ENCODE measurements at places on chromosomes 6 and 20.

DNA sequence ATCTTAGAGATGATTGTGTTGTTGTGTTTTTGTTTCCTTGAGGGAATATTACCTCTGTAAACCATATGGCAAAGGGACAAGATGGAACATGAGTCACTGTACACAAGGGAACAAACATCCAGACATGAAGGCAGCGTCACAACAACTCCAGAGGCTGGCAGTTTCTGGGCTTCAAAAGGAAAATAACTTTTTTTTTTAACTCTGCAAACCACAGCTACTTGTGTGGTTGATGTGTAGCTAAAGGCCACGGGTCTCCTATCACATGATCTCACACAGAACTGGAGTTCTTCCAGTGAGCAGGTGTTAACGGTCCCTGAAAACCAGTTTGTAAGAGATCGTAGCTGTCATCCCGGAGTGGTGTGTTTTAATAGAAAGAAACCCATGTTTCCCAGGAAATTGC lies 33.2 kb upstream of the HBS1L start:
- no peak for DNase-seq

DNA sequence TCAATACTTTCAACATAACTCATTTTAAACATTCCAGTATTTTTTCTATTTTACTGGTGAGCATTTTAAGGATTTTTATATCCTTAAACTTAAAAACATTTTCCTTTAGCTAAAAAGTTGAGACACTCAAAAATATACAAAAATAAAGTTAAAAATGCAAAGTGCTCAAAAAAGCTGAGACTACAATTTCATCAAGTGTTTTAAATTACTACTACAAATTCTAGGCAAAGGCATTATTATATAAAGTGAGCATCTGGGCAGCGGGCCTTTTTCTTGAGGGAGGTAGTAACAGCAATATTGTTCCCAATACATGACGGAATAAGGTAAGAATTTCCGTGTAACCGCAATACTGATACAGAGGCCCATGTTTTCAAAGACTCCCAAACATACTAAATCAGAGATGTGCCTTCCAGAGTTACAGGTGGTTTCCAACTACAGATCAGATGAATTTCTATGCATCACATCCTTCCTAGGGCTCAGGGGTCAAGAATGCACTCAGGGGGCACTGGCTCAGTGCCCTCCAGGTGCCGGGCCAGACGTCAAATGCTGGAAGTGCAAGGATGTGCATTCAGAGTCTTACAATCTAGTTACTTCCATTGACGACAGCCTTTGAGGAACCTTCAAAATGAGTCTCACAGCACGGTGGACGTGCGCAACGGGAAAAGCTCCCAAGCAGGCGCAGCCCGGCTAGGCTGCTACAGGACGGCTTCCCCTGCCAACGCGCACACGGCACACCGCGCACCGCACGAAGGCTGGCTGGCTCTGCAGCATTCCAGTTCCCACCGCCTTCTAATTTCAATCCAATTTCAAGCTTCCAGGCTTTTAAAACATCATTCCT lies 1.7 kb downstream of the PHF10 start:
- no peak for DNase-seq

DNA sequence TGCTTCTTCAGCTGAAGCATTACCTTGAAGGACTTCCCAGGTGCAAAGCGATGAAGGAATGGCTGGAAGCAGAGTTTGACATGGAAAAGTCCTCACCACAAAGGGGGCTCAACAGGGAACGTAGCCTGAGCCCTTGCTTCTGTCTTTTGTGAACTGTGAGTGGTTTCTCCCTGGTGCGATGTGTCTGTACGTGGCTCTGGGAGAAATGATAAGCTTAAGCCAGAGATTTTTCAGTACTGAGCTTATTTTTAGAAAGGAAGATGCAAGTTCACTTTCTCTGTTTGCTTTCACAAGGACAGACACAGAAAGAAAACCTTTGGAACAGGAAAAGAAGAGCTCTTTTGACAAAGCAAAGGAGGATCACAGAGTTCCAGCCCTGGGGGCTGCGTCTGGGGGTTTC lies 79.4 kb downstream of the DACT2 start:
- no peak for DNase-seq

- no peak for DNase-seq
Measured at GRCh38 chr20:56903421-56903820, 274.3 kb downstream of the TFAP2C start.

DNA sequence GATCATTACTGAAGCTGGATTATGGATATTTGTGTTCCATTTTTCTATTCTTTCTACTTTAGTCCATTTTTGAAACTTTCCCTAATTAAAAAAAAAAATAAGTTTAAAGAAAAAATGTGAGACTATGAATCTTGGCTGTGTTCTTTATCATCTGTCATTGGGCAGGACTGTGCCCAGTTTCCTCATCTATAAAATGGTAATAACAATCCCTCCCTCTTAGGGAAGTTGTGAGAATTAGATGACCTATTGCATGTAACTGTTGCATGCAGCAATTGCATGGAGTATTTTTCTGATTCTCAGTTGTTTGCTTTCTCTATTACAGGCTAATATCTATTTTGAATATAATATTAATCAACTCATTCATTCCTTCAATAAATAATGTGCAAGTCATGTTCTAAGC lies 108.2 kb upstream of the LOC128125822 start:
- no peak for DNase-seq
